ENCODE measurements at places on chromosomes 4 and X. TPM values are rescaled to one million over a fixed set of nuclear protein-coding genes. Genes with fewer than 3 reads are reported as not detected.

- DNase-seq, result no peak
- no peaks in the 10 kb centered on the region for H3K4me1 ChIP-seq
- peaks cover 3% of the 10 kb centered on the region for H3K27me3 ChIP-seq
- H3K36me3 ChIP-seq, result no peaks in the 10 kb centered on the region
- H3K4me3 ChIP-seq, result no peak overlapping the region
Measured at GRCh38 chr4:55807556-55807955, 12.0 kb upstream of the EXOC1L start.

GRCh38 chrX:1433646-1434357 lies 18.9 kb downstream of the ASMTL start:
- no peaks in the 10 kb centered on the region for H3K27me3 ChIP-seq
- no peak overlapping the region for H3K27ac ChIP-seq
- no peak for DNase-seq
- H3K4me1 ChIP-seq, result no peaks in the 10 kb centered on the region
- peaks cover 37% of the 10 kb centered on the region for H3K36me3 ChIP-seq
- H3K4me3 ChIP-seq, result no peak overlapping the region

- peak; percentile 36 for DNase-seq
- peaks cover 34% of the 10 kb centered on the region for H3K4me1 ChIP-seq
- H3K4me3 ChIP-seq, result no peak overlapping the region
- no peak overlapping the region for H3K27ac ChIP-seq
- H3K27me3 ChIP-seq, result peaks cover 11% of the 10 kb centered on the region
Measured at GRCh38 chrX:40471965-40472648, 108.7 kb upstream of the ATP6AP2 start.

GRCh38 chr4:171714791-171715454 lies 98.3 kb upstream of the GALNTL6 start:
- DNase-seq, result no peak
- H3K36me3 ChIP-seq, result no peaks in the 10 kb centered on the region

DNA sequence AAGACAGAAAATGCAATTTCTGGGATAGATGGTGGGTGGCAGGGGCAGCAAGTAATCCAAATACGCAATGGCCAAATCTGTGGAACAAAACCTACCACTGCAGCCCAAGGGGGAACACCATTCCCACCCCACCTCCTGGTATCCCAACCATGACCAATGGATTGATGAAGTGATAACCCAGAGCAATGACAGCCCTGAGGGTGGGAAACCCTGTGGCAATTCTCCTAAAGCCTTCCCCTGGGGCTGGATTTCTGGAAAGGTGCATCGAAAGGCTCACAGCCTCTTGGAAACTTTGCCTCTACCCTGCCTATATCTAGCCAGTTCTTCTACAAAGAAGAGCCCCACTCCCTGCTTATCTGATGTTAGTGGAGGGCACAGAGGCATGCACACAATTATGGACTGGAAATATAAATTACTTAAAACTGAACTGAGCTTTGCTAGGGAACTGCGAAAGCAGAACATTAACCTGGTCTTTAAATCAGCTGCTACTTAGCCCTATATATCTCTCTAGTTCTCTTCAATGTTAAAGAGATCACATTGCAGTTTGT lies 59.9 kb upstream of the TXK start:
- H3K4me1 ChIP-seq, result no peaks in the 10 kb centered on the region
- H3K4me3 ChIP-seq, result no peak overlapping the region
- H3K27ac ChIP-seq, result no peak overlapping the region
- no peaks in the 10 kb centered on the region for H3K36me3 ChIP-seq
- no peak for DNase-seq

GRCh38 chr4:1293991-1294390 lies 4.3 kb downstream of the MAEA start:
- no peak overlapping the region for H3K27ac ChIP-seq
- H3K36me3 ChIP-seq, result peaks cover 5% of the 10 kb centered on the region
- no peak overlapping the region for H3K4me3 ChIP-seq
- peaks cover 33% of the 10 kb centered on the region for H3K4me1 ChIP-seq
- no peak for DNase-seq

DNA sequence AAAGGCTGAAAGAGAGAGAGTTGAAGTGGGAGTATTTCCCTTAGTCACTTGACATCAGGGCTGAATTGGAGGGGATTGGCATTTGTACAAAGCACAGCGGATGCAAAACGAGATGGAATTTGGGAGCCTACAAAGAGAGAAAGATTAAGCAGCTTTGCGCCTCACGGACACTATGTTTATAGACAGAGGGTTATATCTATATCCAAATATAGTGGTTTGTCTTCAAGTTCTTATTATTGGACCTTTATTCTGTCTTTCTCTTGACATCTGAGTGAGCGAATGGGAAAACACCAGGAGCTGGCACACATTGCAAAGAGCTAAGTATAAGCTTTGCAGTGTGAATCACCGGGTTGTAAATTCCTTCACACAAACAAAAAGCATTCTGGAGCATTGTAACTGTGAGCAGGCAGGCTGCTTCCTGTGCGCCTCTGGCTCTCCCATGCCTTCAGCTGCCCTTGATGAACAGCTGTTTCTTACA lies 500.2 kb downstream of the STIM2 start:
- H3K4me1 ChIP-seq, result no peaks in the 10 kb centered on the region
- H3K27ac ChIP-seq, result no peak overlapping the region
- H3K4me3 ChIP-seq, result no peak overlapping the region

DNA sequence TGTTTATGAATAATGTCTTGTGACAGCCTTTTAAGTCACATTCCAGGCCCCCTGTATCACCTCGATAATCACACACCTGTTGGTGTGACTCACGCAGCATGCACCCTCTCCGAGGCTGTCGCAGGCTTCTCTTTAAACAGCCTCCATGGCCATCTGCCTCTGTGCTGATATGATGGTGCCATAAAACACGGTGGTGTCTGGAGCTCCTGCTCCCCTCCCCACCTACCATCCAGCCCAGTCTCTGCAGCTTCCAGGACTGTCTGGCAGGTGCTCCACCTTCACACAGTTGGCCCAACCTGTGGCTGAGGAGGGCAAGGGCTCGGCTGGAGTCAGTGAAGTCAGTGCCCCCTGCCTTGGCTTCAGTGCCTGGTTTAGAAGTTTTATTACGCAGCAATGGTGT lies 173.8 kb upstream of the RPL34 start:
- H3K27ac ChIP-seq, result no peak overlapping the region
- H3K4me3 ChIP-seq, result no peak overlapping the region

DNA sequence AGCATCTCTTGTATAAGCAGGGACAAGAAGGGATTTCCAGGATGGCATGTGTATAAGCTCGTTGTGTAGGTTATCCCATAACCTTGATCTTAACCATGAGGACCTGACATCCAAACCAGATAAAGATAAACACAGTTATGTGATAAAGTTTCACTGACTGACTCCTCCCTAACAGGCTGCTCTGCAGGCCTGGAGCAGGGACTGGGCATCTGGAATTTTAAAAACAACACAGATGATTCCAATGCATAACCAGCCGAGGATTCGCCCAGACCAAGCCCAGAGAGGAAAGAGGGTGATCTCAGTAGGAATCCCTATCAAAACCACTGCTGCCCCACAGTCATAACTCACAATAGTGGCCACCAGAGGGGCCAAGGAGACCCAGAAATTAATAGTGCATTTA lies 22.7 kb downstream of the KLF3 start:
- H3K4me1 ChIP-seq, result peaks cover 25% of the 10 kb centered on the region
- H3K27ac ChIP-seq, result no peak overlapping the region

DNA sequence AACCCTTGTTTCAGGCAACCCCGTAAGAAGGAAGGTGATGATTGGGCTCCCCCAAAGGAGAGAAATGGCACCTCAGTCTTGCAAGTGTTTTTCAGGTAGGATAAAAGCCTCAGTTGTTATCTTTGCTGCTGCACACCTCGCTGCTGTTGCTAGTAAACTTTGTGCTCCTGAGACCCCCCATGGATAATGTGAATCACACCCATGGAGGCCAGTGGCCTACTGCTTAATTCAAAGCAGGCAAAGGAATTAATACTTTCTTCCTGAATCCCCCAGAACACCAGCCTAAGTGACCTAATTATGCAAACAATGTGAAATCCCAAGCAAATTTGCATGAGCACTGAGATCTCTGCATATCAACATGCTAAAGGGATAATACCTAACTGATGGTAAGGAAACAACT lies 337.5 kb downstream of the GRIA2 start:
- H3K36me3 ChIP-seq, result no peaks in the 10 kb centered on the region
- no peaks in the 10 kb centered on the region for H3K27me3 ChIP-seq
- no peak for DNase-seq
- H3K4me1 ChIP-seq, result no peaks in the 10 kb centered on the region

- peaks cover 19% of the 10 kb centered on the region for H3K4me1 ChIP-seq
- no peaks in the 10 kb centered on the region for H3K27me3 ChIP-seq
- H3K36me3 ChIP-seq, result peaks cover 5% of the 10 kb centered on the region
- H3K4me3 ChIP-seq, result peak overlapping the region; percentile 93
Measured at GRCh38 chrX:73561801-73562200, 1.2 kb upstream of the CHIC1 start.

- peaks cover 14% of the 10 kb centered on the region for H3K4me1 ChIP-seq
- H3K27ac ChIP-seq, result no peak overlapping the region
- H3K36me3 ChIP-seq, result peaks cover 10% of the 10 kb centered on the region
- no peak overlapping the region for H3K4me3 ChIP-seq
- no peaks in the 10 kb centered on the region for H3K27me3 ChIP-seq
- DNase-seq, result no peak
Measured at GRCh38 chrX:23790155-23790497, 7.2 kb downstream of the SAT1 start.

DNA sequence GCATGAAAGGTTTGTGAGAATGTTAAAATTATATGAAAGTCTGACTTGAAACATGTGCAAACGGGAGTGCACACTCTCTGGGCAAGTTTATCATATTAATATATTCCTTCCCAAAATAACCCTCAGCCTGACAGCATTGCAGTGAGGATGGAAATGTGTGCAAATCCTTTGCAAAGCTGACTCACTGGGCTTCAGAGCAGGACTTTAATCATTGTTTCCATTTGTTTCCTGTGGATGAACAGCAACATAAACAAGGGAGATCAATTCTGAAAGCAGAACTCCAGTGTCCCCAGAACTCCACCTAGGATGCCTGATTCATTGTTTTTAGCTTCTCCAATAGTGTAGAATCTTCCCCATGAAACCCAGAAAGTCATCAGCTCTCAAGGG lies 32.9 kb downstream of the SLC2A9 start:
- no peak overlapping the region for H3K27ac ChIP-seq
- no peaks in the 10 kb centered on the region for H3K4me1 ChIP-seq
- H3K27me3 ChIP-seq, result no peaks in the 10 kb centered on the region
- peaks cover 7% of the 10 kb centered on the region for H3K36me3 ChIP-seq

DNA sequence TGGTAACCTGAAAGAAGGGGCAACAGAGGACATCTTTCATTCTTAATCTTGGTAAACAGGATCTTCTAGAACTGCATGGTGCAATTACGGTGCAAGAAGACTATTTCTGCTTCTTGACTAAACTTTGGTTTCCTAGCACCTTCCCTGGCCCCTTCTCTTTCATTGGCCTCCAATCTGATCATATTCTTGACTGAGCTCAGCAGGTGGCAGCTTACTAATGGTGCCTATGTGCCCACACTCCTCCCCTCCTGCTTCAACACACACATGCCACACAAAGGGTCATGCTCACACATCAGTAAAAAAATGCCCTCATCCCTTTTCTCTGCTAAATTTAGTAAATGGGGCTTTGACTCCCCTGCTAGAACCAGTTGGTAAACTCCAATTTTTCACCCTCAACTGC lies 400.5 kb upstream of the MAOA start:
- peaks cover 1% of the 10 kb centered on the region for H3K36me3 ChIP-seq
- DNase-seq, result no peak
- H3K4me1 ChIP-seq, result no peaks in the 10 kb centered on the region
- no peak overlapping the region for H3K4me3 ChIP-seq

- no peaks in the 10 kb centered on the region for H3K27me3 ChIP-seq
- peaks cover 33% of the 10 kb centered on the region for H3K36me3 ChIP-seq
- H3K4me1 ChIP-seq, result peaks cover 24% of the 10 kb centered on the region
- no peak for DNase-seq
- peak overlapping the region; percentile 99 for H3K4me3 ChIP-seq
Measured at GRCh38 chrX:136880003-136880451, 498 bp downstream of the RBMX start.

GRCh38 chr4:139768896-139769295 lies 103.3 kb downstream of the MGST2 start:
- H3K27me3 ChIP-seq, result no peaks in the 10 kb centered on the region
- no peak overlapping the region for H3K4me3 ChIP-seq
- no peaks in the 10 kb centered on the region for H3K4me1 ChIP-seq

DNA sequence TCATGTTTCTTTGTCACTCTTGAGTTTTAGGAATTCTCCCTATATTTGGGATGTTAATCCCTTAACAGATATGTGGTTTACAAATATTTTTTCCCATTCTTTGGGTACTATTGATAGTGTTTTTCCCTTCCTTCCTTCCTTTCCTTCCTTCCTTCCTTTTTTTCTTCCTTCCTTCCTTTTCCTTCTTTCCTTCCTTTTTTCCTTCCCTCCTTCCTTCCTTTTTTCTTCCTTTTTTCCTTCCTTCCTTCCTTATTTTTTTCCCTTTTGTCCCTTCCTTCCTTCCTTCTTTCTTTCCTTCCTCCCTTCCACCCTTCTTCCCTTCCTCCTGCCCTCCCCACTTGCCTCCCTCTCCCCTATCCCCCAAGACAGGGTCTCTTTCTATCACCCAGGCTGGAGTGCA lies 42.1 kb downstream of the WDR17 start:
- no peaks in the 10 kb centered on the region for H3K36me3 ChIP-seq
- no peak overlapping the region for H3K4me3 ChIP-seq
- DNase-seq, result no peak
- H3K27me3 ChIP-seq, result peaks cover 8% of the 10 kb centered on the region
- no peaks in the 10 kb centered on the region for H3K4me1 ChIP-seq

- DNase-seq, result no peak
- no peaks in the 10 kb centered on the region for H3K36me3 ChIP-seq
- H3K27ac ChIP-seq, result no peak overlapping the region
Measured at GRCh38 chrX:134745636-134746409, 87.6 kb upstream of the PLAC1 start.

The UBQLN2 gene
- 31.3 TPM for total RNA-seq

The SPANXB1 gene
- not detected for total RNA-seq

The CLIC2 gene
- total RNA-seq, result 1.0 TPM

The GPR50 gene
- not detected for total RNA-seq

The NLRP2B gene
- not detected for total RNA-seq

The MAOA gene
- 3.1 TPM for total RNA-seq

The LANCL3 gene
- total RNA-seq, result 0.66 TPM

The WDR45 gene
- total RNA-seq, result 50.5 TPM

The F9 gene
- total RNA-seq, result not detected

The GSX2 gene
- total RNA-seq, result not detected

Data from activated CD8-positive, alpha-beta memory T cell treated with anti-CD3 and anti-CD28 coated beads, Interleukin-2, amount 10 ng/mL, durations not matched to agents 7 days and 5 days (primary cell).